ENCODE measurements at places on chromosomes 1 and 21.

- no peak for DNase-seq
Measured at GRCh38 chr1:27154469-27154990, 395 bp downstream of the SLC9A1 start.

- DNase-seq = no peak
Measured at GRCh38 chr1:93704052-93704451, 22.4 kb upstream of the BCAR3 start.

DNA sequence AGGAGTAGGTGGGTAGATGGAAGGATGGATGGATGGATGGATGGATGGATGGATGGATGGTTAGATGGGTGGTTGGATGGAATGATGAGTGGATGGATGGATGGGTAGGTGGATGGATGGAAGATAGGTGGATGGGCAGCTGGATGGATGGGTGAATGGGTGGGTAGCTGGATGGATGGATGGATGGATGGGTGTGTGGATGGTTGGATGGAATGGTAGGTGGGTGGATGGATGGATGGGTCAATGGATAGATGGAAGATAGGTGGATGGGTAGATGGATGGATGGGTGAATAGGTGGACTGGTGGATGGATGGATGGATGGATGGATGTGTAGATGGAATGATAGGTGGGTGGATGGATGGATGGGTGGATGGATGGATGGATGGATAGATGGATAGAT lies 164.0 kb upstream of the VAMP3 start:
- no peak for DNase-seq

GRCh38 chr1:24768873-24769605 lies 23.8 kb downstream of the CLIC4 start:
- no peak for DNase-seq

DNA sequence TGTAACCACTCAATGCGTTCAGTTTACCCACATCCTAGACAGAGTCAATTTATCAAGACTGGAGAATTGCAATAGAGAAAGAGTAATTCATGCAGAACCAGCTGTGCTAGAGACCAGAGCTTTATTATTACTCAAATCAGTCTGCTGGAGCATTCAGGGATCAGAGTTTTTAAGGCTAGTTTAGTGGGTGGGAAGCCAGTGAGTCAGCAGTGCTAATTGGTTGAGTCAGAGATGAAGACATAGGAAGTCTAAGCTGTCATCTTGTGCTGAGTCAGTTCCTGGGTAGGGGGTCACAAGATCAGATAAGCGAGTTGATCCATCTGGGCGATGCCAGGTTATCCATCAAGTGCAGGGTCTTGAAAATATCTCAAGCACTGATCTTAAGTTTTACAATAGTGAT lies 499.6 kb downstream of the MRPL39 start:
- no peak for DNase-seq

DNA sequence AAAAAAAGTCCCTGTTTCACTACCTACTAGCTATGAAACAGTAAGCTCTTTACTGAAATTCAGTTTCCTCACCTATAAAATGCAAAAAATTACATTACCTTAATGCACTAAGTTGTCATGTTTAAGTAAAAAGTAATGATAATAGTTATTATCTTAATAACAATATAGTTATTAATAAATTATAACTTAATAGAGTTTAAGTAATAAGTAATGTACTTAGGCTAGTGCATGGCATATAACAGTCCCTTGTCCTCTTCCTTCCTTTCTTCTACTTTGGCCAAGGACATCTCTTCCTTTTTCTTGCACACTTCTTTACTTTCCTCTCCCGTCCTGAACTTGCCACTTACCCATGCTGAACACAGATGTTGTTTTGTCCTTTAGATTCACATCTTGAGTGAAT lies 9.0 kb downstream of the TMEM200B start:
- no peak for DNase-seq

DNA sequence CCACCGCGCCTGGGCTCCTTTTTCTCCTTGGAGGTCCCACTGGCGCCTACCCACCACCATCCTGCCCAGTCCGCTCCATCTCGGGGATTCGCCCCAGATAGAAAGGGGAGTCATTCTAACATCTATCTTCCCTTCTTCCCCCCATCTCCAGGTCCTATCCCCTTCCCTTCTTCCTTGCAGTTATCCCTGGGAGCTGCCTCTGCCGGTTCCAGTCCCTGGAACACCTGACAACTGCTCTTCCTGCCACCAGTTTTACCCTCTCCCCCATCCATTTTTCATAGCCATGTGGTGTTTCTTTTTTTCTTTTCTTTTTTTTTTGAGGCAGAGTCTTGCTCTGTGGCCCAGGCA lies 12.0 kb upstream of the COL16A1 start:
- DNase-seq = no peak

DNA sequence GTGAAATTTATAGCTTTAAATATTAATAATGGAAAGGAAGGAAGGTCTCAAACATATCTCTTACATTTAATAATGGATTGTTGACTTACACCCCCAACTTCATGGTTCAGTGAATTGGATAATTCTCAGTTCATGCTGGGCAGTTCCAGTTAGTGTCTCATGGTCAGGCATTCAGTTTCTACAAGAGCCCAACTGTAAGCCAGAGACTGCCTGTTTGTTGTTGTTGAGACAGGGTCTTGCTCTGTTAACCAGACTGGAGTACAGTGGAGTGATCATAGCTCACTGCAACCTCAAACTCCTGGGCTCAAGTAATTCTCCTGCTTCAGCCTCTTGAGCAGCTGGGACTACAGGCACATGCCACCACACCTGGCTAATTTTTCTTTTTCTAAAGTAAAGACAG lies 5.0 kb upstream of the DMAP1 start:
- no peak for DNase-seq

GRCh38 chr1:166838766-166839599 lies at the start of gene POGK:
TSS of gene POGK (plus strand) at chr1:166839475. CDS start at chr1:166840957, 1,482 bp downstream.
- peak; percentile 42 for DNase-seq
